Fibroblast of lung (primary cell): ENCODE measurements at places on chromosomes 1 and 21. TPM values are rescaled to one million over a fixed set of nuclear protein-coding genes. Genes with fewer than 3 reads are reported as not detected.

- no peak for DNase-seq
These were observed 129.7 kb upstream of the FAM72C start for GRCh38 chr1:144101397-144102045.

- no peak for DNase-seq
These were observed 1.4 kb upstream of the EVI5 start for GRCh38 chr1:92786111-92786901.

DNA sequence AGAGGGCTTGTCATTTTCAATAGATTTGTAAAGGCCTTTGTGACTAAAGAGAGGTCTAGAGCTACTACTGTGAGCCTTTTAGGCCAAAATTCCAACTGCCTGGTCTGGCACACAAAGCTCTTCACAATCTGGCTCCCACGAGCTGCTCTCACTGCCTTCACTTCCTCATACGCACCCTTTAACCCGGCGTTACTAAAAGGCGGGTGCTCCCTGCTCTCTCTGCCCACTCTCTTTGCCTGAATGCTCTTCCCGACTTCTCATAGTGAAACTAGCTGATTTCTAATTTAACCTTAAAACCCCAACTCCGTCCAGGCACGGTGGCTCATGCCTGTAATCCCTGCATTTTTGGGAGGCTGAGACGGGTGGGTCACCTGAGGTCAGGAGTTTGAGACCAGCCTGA is 14.2 kb downstream of the BSDC1 start:
- no peak for DNase-seq

- DNase-seq, result no peak
These were observed 529.2 kb downstream of the USP25 start for GRCh38 chr21:16258844-16259611.

DNA sequence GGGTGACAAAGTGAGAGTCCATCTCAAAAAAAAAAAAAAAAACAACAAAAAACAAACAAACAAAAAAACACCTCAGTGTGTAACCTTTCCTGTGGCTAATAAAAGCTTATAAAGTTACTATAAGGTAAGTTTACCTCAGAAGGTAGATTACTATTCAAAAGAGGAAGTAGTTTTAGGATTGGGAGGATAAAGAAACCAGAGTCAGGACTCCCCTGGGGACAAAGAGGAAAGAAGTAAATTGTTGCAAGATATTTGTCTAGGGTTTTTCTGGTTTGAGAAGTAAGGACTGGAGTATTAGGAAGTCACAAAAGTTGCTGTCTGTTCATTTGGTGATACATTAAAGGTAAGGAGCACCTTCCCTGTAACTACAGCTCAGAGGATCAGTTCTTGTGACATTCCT is 23.8 kb upstream of the CENPF start:
- no peak for DNase-seq

DNA sequence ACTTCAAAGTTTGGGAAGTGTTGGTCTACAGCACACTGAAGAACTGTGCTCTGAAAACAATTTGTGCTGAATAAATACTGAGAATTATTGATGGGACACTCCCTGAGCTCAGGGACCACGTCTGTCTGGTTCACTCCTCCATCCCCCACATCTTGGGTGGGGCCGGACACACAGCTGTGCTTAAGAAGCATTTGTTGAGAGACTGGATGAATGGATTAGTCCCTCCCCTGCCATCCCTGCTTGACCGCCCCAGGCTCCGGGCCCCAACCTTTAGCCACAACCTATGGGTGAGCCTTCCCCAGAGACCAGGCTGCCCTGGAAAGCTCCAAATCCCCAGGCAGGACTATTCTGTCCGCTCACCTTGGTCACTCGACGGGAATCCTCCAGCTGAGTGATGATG is 7.5 kb downstream of the TRIM63 start:
- no peak for DNase-seq

DNA sequence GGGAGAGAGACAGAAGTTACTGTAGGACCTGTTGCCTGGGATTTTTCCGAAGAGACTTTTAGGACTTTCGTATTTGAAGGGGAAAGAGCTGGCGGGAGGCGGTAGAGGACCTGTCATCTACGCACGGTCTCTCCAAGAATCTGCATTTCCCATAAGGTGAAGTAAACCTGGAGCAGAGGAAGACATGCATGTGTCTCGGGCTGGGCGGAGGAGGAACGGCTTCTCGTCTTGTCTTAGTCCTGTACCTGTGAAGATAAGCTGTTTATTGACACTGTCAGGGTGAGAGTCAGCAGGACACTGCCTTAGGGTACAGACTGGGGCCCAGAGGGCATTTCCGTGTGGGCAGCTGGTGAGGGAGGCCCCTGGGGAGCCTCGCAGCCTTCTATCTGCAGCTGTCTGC is 123.4 kb upstream of the COL6A1 start:
- DNase-seq, result no peak

GRCh38 chr1:234083460-234083859 is 179.0 kb downstream of the SLC35F3 start:
- DNase-seq, result peak; percentile 70

- peak; percentile 86 for DNase-seq
These were observed 22.1 kb downstream of the OMA1 start for GRCh38 chr1:58524353-58524945.

DNA sequence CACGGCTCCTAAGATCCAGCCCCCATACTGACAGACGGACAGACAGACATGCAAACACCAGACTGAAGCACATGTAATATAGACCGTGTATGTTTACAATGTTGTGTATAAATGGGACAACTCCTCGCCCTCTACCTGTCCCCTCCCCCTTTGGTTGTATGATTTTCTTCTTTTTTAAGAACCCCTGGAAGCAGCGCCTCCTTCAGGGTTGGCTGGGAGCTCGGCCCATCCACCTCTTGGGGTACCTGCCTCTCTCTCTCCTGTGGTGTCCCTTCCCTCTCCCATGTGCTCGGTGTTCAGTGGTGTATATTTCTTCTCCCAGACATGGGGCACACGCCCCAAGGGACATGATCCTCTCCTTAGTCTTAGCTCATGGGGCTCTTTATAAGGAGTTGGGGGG is 23.2 kb downstream of the TMEM53 start:
- DNase-seq, result no peak

- DNase-seq, result peak; percentile 89
These were observed 90.2 kb downstream of the TGFBR3 start for GRCh38 chr1:91795591-91796389.

DNA sequence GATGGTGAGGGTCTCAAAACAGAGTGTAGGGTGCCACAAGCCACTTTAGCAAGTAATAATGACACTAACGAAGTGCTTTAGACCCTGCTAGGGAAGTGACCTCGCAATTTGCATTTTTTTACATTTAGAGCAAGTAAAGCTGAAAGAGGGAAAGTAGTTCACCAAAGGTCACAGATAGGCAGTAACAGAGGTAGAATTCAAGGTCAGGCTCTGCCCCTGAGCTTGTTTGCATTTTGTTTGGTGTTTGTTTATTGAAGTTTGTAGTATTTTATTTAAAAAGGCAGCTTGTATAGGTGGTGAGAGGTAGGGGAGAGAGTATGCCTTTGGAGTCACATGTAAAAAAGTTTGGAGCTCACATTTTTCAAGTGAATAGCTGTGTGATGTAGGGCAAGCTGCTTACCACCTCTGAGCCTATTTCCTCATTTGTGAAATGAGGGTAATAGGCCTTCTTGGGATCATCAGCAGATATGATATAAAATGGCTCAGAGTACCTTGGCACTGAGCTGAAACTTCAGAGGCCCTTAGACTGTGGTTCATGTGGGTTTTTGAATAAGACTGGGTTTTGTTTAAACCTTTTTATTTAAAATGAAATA is 142.5 kb downstream of the TRABD2B start:
- DNase-seq, result no peak

The SERPINC1 gene
- under 0.01 TPM in 1 of 2 replicates, not detected in the other for total RNA-seq

The TNFSF4 gene
- total RNA-seq, result 1.3 and 3.3 TPM in 2 replicates

The ADORA1 gene
- 1.5 and 10.8 TPM in 2 replicates for total RNA-seq

The CELA3B gene
- not detected in 2 replicates for total RNA-seq

The PLA2G2C gene
- total RNA-seq, result not detected in 2 replicates

The LDLRAD1 gene
- not detected in 2 replicates for total RNA-seq

The FABP3 gene
- 116 and 554 TPM in 2 replicates for total RNA-seq
